ENCODE measurements at places on chromosomes 1 and 21. TPM values are rescaled to one million over a fixed set of nuclear protein-coding genes. Genes with fewer than 3 reads are reported as not detected.

RHBG gene
- not detected for total RNA-seq

DNA sequence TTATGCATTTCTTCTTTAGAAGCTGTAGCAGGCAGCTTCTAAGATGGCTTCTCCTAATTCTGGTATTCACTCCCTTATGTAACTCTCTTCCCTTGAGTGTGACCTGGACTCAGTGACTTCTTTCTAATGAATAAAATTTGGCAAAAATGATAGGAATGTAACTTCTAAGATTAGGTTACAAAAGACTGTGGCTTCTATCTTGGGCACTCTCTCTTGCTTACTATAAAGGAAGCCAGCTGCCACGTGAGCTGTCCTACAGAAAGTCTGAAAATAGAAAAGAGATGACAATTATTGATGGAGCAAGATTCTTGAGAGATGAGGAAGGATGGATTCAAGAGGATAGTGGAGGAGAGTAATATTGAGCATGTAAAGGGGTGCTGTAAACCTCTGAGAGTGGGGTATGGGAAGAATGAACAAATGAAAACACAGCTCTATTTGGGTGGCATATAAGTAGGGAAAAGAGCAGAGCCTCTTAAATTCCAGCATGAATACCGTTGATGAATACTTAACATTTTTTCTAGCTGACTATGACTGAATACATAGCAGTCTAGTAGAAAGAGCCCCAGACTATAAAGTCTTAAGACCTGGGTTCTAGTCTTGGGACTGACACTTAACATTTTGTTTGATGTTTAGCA is 5.5 kb downstream of the TSEN15 start:
- DNase-seq: no peak

DNA sequence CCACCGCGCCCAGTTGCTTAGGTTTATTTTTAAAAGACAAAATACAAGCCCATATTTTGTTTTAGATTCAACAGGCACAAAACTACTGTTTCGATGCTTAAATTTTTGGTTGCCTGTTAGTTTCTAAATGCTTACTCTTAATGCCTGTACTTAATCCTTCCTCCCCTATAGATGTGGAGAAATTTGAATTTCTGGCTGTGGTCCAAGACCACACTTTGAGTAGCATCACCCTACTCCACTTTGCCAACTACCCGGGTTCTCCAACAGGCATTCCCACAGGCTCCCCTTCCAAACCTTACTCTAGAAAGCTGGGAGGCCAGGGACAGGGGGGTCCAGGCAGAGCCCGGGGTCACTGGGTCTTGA is 20.0 kb downstream of the LACTBL1 start:
- no peak for DNase-seq

GRCh38 chr21:25963181-25963580 is 207.4 kb downstream of the APP start:
- no peak for DNase-seq

GRCh38 chr21:26280148-26280547 is 109.6 kb upstream of the APP start:
- no peak for DNase-seq
